ENCODE measurements at places on chromosomes 7 and 10. TPM values are rescaled to one million over a fixed set of nuclear protein-coding genes. Genes with fewer than 3 reads are reported as not detected.

CFAP58 gene
- not detected for total RNA-seq

DNA sequence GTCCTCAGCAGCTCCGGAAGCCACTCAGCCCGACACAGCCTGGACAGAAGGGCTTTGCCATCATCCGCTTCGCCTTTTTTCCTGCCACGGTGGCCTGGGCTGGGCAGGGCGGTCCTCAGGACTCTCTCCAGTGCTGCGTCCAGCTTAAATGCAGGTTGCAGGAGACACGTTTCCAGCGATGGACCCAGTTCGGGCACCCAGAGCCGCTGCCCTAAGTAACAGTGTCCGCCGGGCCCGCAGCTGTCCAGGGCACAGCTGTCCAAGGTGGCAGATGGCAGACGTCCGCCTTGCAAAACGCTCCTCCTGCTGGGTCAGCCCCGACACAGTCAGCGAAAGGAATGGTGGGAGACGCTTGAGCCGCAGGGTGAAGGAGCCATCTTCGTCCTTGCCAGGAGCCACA, 37.0 kb upstream of the FOXL3 start:
- DNase-seq, result no peak

USP54 gene
- 3.6 TPM for total RNA-seq

DNA sequence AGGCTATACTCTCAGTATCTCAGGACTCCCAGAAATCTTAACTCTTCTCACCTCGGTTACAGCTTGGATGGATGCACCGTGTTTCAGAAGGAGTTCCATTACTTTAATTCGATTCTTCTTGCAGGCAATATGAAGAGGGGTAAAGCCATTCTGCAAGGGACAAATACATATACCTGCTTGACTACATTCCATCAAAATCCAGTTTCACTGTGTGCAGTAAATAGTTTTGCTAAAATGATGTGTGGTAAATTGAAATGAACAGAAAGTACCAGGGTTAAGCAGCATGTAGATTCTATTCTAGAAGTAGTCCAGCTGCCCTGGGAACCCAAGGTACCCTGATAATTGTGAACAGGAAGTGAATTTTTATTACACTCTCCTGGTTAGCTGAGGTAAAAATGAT, 183.9 kb downstream of the ANK3 start:
- no peak for DNase-seq

RET gene
- not detected for total RNA-seq

- DNase-seq, result no peak
Measured at GRCh38 chr10:104608091-104608828, 32.8 kb upstream of the SORCS3 start.

CTTNBP2 gene
- total RNA-seq, result 0.39 TPM

GRCh38 chr10:103895411-103896186, 22.4 kb downstream of the STN1 start:
- DNase-seq, result no peak

GRCh38 chr7:158834878-158835784, 5.8 kb upstream of the ESYT2 start:
- DNase-seq, result no peak

STK31 gene
- 0.80 TPM for total RNA-seq

MAT1A gene
- not detected for total RNA-seq

DNA sequence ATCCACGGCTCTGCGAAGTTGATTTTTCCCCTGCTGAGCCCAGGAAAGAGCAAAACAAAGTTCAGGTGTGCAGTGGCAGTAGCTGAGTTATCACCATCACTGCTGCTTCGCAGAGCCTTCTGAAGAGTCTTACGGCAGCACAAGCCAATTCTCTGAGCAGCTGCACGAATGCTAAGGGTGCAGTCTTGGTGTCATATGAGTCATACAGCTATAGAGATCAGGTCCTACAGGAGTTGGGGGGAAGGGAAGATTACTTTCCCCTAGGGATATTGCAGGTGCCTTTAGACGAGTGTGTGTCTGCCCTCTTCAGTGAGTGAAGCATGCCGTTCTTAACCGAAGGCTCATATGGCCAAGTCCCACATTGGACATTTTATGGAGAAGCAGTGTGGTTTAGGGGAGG, 227.8 kb downstream of the CELF2 start:
- no peak for DNase-seq

DNA sequence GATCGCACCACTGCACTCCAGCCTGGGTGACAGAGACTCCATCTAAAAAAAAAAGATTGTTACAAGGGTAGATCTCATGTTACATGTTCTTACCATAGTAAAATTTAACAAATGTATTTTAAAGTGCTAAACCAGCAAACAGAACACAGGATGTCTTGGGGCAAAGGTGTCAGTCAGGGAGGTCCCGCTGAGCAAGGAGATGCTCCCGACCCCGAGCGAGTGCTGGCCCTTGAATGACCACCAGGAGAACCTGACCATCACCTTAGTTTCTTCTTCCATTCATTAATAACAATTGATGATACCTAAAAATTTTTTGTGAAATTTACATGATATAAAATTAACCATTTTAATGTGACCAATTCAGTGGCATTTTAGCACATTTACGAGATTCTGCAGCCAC, 241.6 kb upstream of the GPR26 start:
- DNase-seq, result no peak

PKD2L1 gene
- not detected for total RNA-seq

- no peak for DNase-seq
Measured at GRCh38 chr10:34791947-34792346, 23.1 kb downstream of the PARD3 start.

GRCh38 chr10:91907914-91908336, 1.4 kb downstream of the FGFBP3 start:
- DNase-seq, result no peak

DNA sequence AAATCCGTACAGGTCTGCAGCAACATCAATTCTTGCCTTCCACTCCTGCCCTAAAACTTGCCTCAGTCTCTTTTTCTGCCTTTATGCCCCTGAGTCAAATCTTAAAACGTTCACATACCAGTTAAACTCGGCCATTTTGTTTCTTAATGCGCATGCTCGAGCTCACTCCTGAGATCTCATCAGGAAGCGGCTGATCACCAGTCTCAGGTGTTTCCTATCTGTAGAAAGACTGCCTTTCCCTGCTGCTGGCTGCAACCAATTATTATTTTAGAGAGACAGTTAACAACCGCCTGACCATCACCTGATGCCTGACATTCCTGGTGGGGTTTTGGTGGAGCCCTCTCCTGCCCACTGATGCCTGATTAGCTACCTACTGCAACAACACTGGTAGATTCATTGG, 70.2 kb upstream of the TMEM140 start:
- no peak for DNase-seq

KCNIP2 gene
- total RNA-seq, result 2.9 TPM

DNA sequence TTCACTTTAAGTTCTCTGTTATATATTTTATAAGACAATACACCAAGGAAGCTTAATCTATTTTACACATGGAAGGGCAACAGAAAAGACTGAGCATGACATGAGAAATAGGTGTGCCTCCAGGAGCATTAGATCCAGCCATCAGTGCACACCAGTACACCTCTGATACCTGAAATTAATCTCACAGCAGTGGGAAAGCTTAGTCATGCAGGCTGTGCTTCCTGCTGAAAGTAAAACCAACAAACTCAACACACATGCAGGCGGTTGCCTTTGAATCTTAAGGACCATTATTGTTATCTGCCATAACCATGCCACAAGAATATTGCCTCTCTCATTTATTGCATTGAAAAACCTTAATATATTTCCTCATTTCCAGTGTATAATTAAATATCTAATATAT, 16.4 kb upstream of the ANKRD30A start:
- no peak for DNase-seq

FIGNL1 gene
- 8.6 TPM for total RNA-seq

DNA sequence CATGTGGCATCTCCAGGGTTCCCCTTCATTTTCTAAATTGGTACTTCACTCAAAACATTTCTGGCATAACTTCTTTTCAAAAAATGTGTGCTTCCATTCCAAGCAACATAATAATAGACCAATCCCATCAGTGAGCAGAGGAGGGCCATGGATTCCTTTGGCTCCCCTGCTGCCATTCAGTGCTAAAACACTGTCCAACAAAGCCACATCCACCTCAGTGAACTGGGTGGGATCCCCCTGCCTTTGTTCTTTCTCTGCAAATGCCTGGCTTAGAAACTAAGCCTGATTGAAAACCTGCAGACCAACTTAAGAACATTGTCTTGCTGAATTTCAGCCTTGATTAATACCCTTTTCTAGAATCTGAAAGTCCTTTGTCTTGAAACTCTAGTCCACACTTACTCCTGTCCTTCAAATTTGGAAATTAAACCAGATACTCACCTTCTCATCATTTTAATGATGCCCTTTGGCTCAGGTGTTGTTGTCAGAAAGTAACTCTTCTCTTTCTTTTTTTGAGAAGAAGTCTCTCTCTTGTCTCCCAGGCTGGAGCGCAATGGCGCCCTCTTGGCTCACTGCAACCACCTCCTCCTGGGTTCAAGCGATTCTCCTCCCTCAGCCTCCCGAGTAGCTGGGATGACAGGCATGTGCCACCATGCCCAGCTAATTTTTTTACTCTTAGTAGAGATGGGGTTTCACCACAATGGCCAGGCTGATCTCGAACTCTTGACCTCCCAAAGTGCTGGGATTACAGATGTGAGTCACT, 132.3 kb downstream of the PLXNA4 start:
- no peak for DNase-seq

- DNase-seq, result no peak
Measured at GRCh38 chr7:12864470-12865046, 177.1 kb downstream of the ARL4A start.

DNA sequence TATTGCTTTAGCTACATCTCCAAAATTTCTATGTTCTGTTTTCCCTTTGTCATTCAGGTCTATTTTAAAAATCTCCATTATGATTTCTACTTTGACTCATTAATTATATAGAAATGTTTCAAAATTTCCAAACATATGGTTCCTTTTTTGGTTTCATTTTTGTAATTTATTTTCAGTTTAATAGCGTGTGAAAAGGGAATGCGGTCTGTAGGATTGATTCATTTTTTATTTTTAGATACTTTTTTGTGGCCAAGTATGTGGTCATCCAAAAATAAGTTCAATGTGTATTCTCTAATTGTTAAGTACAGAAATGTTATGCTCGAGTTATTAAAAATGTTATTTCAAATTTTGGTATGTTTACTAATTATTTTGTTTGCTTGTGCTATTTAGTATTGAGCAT, 72.5 kb upstream of the ANKRD1 start:
- no peak for DNase-seq

GRCh38 chr7:117157241-117158209, 165.3 kb downstream of the WNT2 start:
- DNase-seq, result no peak

ACTR3C gene
- total RNA-seq, result 6.0 TPM

- no peak for DNase-seq
Measured at GRCh38 chr7:151078233-151079040, 2.2 kb downstream of the FASTK start.

WNT8B gene
- total RNA-seq, result not detected

GRCh38 chr10:126851414-126852108, 53.7 kb upstream of the DOCK1 start:
- no peak for DNase-seq

CCDC71L gene
- 20.7 TPM for total RNA-seq
